ENCODE measurements at places on chromosomes 4 and X. TPM values are rescaled to one million over a fixed set of nuclear protein-coding genes. Genes with fewer than 3 reads are reported as not detected.

- no peaks in the 10 kb centered on the region for H3K27me3 ChIP-seq
- H3K36me3 ChIP-seq, result peaks cover 13% of the 10 kb centered on the region
- peaks cover 6% of the 10 kb centered on the region for H3K4me1 ChIP-seq
- H3K4me3 ChIP-seq, result no peak overlapping the region
- no peak overlapping the region for H3K27ac ChIP-seq
- no peak for DNase-seq
Observed at GRCh38 chrX:30693999-30694650, 40.9 kb downstream of the GK start.

DNA sequence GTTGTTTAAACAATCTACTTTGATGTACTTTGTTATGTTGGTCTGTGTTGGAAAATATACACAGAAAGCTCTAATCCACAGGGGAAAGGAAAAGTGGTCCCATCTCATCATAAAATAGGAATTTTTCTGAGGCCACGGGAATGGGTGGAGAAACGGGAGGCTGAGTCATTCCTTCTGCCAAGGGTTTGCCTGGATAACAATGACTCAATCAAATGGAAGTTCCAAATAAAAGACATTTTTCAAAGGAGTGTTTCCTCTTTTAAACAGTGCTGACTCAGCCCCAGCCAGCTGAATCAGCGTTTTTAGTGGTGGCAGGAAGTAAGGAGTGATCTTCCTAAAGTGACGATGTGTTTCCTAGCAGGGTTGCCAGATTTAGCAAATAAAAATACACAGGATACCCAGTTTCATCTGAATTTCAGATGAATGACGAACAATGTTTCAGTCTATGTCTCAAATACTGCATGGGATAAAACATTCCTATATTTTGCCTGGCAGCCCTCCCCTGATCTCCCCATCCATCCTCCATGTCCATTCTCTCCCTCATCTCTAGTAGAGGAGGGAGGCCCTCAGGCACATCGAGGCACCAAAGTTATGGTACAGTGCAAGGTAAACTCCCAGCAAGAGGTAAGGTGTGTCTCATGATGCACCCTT is 345.4 kb upstream of the GATB start:
- H3K4me1 ChIP-seq, result peaks cover 22% of the 10 kb centered on the region
- no peak overlapping the region for H3K4me3 ChIP-seq
- H3K27me3 ChIP-seq, result peaks cover 10% of the 10 kb centered on the region

The CXCL9 gene
- not detected for total RNA-seq

The CA5B gene
- 9.7 TPM for total RNA-seq
